ENCODE measurements at places on chromosomes 2 and 18.
A peak's percentile ranks its signal among the peaks of the same experiment; 100 is the strongest.

GRCh38 chr2:120731175-120731574 lies 4.5 kb upstream of the GLI2 start:
- no peak for DNase-seq

- no peak for DNase-seq
These were observed 557 bp upstream of the DSG2 start for GRCh38 chr18:31497404-31497835.

DNA sequence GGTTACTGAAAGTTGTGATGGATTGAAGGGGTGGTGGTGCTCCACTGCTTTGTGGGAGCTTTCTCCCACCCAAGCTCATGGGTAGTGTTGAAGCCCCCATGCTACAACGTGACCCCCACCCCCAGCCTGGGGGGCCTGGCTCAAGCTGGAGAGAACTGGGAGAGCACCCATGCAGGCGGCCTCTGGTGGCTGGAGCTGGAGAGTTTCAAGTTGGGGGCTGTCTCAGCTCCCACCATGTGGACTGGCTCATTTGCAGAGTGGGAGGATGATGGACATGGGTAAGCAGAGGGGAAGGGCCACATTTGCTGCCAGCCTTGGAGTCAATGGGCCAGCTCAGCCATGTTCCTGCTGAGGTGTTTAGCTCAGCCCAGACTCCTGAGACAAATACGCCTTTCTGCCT lies 62.8 kb downstream of the INPP4A start:
- no peak for DNase-seq

DNA sequence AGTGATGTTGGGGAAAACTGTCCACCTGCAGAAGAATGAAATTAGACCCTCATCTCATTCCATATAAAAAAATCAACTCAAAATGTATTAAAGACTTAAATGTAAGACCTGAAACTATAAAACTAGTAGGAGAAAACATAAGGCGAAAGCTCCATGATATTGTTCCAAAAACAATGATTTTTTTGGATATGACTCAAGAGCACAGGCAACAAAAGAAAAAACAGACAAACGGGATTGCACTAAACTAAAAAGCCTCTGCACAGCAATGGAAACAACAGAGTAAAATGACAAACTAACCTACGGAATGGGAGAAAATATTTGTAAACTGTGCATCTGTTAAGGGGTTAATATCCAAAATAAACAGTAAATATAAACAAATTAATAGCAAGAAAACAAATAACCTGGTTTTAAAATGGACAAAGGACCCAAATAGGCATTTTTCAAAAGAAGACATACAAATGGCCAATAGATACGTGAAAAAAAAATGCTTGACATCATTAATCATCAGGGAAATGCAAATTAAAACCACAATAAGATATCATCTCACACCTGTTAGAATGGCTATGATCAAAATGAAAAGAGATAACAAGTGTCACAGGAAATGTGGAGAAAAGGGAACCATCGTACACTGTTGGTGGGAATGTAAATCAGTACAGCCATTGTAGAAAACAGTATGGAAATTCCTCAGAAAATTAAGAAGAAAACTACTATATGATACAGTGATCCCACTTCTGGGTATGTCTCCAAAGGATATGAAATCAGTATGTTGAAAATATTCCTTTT lies 26.6 kb downstream of the LRRFIP1 start:
- DNase-seq: no peak

DNA sequence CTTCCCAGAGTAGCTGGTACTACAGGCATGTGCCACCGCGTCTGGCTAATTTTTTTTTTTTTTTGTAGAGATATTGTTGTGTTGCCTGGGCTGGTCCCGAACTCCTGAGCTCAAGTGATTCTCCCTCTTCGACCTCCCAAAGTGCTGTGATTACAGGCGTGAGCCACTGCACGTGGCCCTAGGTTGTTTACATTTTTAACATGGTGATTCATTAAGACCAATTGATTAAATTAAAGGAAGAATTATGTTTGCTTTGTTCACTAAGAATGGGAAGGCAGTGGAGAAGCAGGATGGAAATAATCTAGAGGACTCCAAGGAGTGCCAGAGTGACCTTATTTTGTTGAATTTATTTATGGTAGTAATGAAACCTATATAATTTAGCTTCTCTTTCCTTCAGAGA lies 7.5 kb downstream of the LCLAT1 start:
- no peak for DNase-seq

- no peak for DNase-seq
These were observed 319.8 kb upstream of the KLHL29 start for GRCh38 chr2:23065210-23065609.

DNA sequence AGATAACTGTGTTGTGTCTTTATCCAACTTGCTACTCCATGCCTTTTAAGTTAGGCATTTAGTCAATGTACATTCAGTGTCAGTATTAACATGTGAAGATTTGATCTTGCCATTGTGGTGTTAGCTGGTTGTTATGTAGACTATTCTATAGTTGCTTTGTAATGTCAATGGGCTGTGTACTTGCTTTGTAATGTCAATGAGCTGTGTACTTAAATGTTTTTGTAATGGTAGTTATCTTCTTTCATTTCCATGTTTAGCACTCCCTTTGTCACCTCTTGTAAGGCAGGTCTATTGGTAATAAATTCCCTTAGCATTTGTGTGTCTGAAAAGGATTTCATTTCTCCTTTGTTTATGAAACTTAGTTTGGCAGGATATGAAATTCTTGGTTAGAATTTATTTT lies 53.4 kb downstream of the MC4R start:
- no peak for DNase-seq

DNA sequence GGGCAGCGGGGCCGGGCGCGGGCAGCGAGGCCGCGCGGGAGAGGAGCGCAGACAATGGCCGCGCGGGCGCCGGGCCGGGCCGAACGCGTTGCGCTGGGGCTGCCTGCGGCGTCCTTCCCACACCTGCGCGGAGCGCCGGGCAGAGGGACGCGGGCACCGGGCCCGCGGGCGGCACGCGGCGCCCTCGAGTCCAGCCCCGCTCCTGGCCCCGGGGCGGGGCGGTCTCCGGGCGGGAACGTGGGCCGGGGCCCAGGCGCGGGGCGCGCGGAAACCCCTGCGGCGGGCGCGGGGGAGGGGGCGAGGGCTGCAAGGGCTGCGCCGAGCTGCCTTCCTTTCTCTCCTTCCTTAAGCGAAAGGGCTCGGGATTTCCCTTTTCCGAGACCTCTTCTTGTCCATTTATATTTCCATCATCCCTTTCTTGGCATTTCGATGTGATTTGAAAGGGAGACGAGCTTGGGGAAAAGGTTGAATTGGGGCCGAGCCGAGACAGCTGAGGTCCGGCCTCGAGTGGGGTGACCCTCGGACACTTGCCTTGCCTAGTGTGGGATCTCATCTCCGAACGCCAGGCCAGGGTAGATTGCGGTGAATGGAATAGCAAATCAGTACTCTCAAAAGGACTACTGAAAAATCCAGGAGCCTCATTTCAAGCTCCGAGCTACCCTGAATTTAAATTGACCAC lies 676 bp downstream of the KLHL23 start:
- DNase-seq: no peak

- DNase-seq: no peak
These were observed 256.1 kb downstream of the RPRM start for GRCh38 chr2:153222231-153223165.

- DNase-seq: no peak
These were observed 39.5 kb downstream of the SDC1 start for GRCh38 chr2:20185176-20186022.

- DNase-seq: peak; percentile 56
These were observed 123.4 kb downstream of the FAM124B start for GRCh38 chr2:224278531-224278930.

GRCh38 chr18:35118641-35119040 lies 77.4 kb downstream of the MAPRE2 start:
- DNase-seq: no peak

DNA sequence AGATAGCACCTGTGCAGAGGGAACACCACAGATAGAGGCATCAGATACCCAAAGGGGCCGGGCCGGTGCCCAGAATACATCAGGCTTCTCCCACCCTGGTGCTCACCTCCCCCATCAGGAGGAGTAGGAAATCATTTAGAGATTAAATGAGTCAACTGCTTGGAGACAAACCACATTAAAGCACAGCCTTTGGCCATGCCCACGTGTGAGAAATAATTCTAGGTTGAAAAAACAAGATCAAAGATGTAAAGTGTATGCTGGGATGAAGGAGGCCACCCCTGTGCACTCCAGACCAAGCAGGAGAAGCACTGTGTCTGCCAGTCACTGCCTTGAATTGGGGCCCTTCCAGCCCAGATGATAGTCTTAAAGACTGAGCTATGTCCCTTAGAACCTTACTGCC lies 152.8 kb upstream of the ACAA2 start:
- no peak for DNase-seq

DNA sequence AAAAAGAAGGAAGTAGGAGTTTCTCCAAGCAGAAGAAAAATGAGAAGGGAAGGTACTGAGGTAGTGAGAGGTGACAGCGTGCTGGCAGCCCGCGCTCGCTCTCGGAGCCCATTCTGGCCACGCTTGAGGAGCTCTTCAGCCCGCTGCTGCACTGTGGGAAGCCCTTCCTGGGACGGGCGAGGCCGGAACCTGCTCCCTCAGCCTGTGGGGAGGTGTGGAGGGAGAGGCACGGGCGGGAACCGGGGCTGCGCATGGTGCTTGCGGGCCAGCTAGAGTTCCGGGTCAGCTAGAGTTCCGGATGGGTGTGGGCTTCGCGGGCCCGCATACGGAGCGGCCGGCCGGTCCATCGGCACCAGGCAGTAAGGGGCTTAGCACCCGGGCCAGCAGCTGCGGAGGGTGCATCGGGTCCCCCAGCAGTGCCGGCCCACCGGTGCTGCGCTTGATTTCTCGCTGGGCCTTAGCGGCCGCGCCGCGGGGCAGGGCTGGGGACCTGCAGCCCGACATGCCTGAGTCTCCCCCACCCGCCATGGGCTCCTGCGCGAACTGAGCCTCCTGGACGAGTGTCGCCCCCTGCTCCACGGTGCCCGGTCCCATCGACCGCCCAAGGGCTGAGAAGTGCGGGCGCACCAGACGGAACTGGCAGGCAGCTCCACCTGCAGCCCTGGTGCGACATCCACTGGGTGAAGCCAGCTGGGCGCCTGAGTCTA lies 11.1 kb upstream of the CYS1 start:
- no peak for DNase-seq

GRCh38 chr2:18123577-18123976 lies 245.1 kb downstream of the KCNS3 start:
- no peak for DNase-seq

GRCh38 chr18:48418539-48419276 lies 9.5 kb upstream of the ZBTB7C start:
- DNase-seq: no peak

DNA sequence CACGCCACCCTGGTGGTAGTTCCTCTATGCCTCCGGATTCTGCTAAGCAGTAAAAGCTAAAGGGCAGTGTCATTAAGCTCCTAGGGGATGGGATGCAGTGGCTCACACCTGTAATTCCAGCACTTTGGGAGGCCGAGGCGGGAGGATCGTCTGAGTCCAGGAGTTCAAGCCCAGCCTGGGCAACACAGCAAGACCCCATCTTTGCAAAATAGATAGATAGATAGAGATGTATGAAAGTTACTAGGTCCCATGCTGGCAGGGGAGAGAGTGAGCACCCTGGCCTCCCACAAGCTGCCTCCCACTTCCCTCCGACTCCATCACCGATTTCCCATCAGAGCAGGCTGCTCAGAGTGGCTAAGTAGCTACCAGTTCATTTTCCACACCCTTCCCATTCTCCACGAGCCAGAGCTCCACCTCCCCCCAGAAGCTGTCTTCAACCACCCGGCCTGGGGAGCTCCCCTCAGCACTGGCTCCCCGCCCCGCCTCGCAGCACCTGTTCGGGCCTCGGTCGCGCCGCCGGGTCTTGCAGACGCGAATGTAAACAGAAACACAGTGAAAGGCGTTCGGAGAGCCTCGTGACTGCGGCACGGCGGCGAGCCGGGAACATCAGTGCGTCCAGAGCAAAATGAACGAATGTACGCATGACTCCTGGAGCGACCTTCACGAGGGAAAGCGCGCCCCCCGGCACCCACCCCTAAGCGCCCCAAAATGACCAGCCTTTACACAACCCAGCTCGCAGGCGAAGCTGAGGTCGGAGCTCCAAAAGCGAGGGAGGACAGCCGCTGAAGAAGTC lies 598 bp upstream of the CEP68 start:
- DNase-seq: no peak

GRCh38 chr2:213157242-213157641 lies 5.8 kb upstream of the IKZF2 start:
- DNase-seq: no peak

DNA sequence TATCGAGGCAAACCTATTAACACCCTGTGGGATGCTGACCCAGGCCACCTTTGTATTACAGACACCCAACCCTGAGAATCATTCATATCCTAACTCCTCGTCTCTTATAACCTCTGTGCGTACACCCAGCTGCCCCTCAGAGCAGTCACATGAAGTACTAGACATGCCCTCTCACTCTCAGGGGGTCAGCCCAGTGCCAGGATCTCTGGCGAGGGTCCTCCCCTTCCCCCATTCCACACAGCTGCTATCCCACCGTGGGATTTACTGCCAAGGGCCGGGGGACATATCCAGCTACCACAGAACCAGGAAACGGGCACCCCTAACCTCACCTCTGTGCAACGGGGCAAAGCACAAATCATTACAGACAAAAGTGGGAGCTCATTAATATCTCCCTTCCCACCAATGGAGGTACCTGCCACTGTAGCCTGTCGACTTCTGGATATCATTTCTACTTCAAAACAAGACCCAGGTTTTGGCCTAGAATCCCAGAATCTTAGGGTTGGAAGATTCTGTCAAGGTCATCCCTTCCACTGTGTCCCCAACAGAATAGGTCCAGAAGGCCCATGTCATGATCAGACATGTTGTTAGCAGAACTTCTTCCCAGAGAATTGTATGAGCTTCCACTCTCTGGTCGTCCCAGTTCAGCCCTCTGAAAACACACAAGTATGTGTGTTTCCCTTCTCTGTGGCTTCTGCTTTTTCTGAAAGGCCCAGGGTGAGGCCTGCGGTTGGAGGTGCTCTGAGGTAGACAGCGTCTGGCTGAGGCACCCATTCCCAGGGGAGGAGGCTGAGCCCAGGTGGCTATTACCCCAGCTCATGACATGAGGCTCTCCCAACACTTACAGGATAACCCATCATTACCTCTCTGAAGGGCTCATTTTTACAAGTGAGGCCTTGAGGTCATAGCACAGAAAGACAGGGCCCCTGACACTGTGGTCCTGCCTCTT lies 1.7 kb downstream of the TMBIM1 start:
- DNase-seq: no peak
